Stimulated activated CD4-positive, alpha-beta T cell treated with anti-CD3 and anti-CD28 coated beads, TNF-alpha, amount 100 ng/mL, for 1 hour (primary cell): ENCODE measurements at places on chromosomes 12 and 14.

GRCh38 chr14:104794993-104795780 lies at the start of gene AKT1:
TSS of gene AKT1 (minus strand) at chr14:104795748. CDS start at chr14:104792643, 3,105 bp downstream.
- no peak for DNase-seq

DNA sequence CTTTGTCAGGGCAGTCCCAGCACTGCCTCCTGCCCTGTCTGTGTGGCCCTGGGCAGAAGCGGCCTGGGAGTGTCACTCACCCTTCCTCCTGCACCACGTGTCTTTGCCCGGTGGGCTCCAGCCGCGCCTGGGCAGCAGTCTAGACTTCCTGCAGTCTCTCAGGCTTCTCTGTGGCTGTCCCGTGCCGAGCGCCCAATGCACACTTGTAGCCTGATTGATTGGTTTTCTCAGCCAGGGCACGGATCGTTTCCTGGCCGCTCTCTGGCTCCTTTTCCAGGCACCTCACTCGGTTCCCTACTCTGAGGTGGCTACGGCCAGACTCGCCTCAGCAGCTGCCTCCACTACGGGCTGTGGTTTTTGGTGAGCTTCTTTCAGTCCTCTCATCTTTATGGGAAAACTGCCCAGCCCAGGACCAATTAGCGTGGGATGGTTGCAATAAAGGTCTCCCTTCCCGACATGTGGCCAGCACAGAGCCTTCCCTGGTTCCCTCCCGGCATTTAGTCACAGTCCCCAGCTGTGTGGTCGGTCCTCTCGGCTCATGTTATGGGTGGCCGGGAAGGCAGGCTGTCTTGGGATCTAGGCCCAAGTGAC lies 133.1 kb downstream of the CACNA1C start:
- DNase-seq: no peak

GRCh38 chr14:74350928-74351323 lies 2.7 kb downstream of the VRTN start:
- DNase-seq: no peak

GRCh38 chr14:55180434-55180833 lies 11.0 kb downstream of the DLGAP5 start:
- no peak for DNase-seq

GRCh38 chr14:64233531-64234190 lies 60.5 kb downstream of the ESR2 start:
- no peak for DNase-seq

DNA sequence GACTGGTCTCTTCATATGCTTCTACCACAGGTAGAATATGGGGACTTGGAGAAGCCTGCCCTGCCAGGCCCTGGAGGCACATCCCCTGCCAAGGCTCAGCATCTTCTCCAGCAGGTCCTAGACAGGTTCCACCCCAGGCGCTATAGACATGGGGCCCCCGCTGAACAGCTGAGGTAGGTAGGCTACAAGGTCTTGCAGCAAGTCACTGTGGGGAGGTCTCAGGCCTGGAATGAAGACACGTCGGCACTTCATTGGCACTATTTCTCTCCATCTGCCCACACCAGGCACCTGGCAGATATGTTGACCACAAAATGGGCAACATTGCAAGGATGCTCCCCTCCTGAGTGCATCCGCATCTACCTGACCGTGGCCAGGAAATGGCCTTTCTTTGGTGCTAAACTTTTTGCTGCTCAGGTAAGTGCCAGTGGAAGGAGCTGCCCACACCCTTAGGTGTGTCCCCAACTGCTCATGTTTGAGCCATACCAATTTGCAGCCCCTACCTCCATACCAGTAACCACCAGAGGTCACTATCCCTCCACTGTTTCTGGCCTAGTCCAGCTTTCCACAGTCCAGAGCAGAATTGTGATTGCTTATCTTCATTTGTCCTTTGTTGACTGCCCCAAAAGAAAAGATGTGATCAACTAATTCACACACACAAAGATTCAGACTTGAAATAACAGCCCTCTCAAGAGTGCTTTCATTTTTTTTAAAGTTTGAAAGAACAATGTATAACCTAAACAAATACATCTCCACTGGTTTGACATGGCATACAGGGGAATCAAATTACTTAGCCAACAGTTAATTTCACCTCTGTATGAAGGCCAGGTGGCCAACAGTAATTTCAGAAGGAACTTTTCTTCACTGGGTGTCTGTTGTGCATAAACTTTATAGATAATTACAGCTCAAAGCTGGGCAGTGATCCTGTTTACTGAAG lies 16.1 kb downstream of the PIGH start:
- DNase-seq: no peak

GRCh38 chr12:124694846-124695497 lies 127.6 kb upstream of the NCOR2 start:
- DNase-seq: no peak

DNA sequence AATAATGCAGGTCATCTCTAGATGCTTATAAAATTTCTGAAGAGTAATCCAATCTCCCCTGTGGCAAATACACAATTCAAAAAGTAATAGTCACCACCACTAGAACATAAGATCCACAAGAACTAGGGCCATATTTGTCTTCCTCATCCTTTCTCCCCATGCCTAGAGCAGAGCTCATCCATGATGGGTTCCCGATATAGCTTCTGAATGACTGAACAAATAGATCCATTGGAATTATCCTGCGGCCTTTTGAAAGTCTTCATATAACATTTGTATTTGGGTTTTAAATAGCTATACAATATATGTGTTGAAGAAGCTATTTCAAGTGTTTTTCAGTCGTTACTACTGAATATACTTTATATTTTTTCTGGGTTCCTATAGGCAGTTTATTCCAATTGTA lies 5.7 kb downstream of the DCN start:
- DNase-seq: no peak

GRCh38 chr14:51834240-51834639 lies 26.2 kb upstream of the GNG2 start:
- DNase-seq: no peak

DNA sequence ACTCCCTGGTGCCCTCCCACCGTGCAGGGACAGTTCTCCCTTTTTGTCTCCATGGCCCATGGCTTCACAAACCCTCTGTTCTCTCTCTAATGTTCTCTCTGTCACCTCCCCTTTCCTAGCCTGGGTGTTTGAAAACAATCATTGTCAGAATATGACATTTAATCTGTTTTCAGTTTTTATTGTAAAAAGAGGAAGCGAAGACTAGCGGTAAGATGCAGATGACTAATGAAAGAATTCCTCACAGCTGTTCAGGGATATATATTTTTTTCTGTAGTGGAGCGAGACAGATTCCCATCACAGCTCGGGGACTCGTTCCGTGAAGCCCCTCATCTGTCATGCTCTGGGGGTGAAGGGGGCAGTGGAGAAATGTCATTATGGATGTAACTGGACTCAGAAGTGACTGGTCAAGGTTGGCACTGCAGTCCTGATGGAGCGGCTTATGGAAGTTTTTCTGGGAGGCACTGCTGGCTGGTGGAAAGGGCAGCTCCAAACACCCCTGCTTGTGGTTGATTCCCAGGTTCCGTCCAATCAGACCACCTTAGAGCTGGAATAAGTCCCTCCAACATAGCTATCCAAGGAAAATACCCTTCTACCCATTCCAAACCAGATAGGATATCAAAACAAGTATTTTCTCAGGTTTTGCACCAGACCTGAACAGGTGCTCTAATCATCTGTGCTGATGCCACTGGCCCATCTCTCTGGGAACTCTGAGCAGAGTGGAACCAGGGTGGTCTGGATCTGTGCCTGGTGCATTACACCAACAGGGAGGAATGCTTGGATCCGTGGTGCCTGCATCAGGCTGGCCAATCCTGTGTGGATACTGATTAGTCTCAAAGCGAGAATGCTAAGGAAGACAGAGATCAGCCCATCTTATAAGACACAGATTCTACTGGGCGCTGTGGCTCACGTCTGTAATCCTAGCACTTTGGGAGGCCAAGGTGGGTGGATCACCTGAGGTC lies 84.7 kb downstream of the GPATCH2L start:
- DNase-seq: no peak

DNA sequence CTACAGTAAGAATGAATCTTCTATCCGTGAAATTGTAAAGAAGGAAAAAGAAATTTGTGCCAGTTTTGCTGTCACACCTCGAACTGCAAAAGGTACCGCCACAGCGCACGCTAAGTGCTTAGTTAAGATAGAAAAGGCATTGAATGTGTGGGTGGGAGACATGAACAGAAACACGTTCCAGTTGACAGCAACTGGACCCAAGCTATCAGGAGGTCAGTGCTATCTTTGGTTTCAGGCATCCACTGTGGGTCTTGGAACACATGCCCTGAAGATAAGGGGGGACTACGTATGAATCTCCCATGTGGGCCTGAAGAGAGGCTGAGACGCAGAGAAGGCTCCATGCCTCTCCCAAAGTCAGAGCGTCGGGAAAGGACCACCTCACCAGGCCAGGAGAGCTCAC lies 9.8 kb downstream of the IFFO1 start:
- no peak for DNase-seq

DNA sequence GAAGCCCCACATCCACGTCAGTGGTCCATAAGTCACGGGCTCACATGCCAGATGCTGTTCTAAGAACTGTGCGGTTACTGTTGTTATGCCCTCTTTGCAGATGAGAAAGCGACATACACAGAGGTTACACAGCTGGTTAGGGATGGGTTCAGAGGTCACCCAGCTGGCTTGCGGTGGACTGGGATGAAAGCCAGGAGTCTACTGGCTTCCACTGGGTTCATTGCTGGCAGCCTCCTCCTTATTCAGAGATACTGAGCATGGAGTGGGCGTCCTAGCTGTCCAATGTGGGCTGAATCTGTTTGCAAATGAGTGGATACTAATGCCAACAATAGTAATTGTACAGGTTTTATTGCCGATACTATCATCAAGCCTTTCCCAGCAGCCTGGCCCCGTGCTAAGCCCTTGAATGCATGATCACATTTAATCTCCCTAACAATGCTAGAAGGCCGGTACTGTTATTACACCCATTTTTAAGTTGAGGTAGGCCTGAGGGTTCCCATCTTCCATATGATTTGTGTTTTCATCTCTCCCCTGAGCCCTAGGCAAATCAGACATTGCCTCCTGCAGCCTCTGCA lies 129.1 kb downstream of the PLXNC1 start:
- DNase-seq: no peak

- no peak for DNase-seq
These were observed 150.2 kb upstream of the CLEC14A start for GRCh38 chr14:38405851-38406635.

GRCh38 chr14:92579244-92579936 lies 65.8 kb downstream of the RIN3 start:
- DNase-seq: no peak

DNA sequence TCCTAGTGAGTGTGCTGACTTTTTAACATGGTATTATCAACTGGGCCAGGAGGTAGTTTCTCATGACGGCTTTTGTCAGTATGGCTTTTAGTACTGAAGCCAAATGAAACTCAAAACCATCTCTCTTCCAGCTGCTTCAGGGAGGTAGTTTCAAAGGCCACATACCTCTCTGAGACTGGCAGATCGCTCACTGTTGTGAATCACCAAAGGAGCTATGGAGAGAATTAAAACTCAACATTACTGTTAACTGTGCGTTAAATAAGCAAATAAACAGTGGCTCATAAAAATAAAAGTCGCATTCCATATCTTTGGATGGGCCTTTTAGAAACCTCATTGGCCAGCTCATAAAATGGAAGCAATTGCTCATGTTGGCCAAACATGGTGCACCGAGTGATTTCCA lies 141.1 kb downstream of the HMGA2 start:
- no peak for DNase-seq

DNA sequence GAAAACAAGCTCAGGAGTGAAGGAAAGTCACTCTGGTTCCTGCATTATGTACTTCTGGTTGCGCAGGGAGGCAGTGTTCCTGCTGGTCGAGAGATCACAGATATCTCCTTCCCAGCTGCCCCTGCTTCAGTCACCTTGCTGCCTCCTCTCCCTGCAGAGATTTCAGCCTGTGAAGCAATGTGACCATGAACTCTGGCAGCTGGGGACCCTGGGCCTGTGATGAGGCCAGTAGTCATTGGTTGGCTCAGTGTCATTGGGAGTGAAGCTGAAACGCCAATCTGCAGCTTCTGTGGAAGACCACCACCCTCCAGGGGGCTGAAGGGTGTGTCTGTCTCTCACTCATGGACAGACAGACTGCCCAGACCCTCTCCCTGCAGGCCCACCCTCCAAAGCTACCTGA lies 45.0 kb downstream of the PLEKHD1 start:
- DNase-seq: no peak

DNA sequence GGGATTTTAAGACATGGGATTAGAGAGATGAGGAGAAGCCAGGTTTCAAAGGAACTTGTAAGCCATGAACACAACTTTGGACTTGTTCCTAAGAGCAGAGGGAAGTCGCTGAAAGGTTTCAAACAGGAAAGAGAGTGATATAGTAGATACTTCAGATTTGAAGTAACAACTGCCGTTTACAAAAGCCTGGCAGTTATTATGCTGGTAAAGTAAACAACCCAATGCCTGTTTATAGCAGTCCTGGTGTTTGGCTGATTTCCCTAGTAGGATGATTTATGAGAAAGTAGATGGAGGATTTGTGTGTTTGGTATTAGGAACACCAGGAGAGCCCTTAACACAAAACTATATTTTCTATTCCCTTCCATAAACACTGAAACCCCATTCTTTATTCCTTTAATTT lies 285.7 kb downstream of the RMST start:
- no peak for DNase-seq

- DNase-seq: no peak
These were observed 149.2 kb upstream of the BTG1 start for GRCh38 chr12:92294676-92295440.

GRCh38 chr12:90020014-90020413 lies 311.4 kb upstream of the ATP2B1 start:
- DNase-seq: no peak

DNA sequence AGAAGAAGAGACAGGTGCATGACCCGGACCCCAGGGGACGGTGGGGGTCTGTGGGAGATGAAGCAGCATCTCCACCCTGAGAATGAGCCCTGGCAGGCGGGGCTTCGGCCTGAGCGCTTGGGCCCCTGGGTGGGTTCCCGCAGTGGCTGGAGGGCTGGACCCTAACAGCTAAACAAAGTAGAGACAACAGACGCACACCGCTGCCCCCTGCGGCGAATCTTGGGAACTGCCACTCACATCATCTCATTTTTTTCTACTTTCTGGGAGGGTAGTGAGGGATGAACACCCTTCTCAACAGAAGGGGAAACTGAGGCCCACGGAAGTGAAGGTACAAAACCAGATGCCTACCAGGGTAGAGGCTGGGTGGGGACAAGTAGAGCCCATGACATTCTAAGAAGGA lies 104.7 kb downstream of the RFLNA start:
- DNase-seq: peak; percentile 18

- no peak for DNase-seq
These were observed at the start of gene ZNF705A for GRCh38 chr12:8156845-8157244. TSS of gene ZNF705A (plus strand) at chr12:8157015. CDS start at chr12:8172626, 15,611 bp downstream.

DNA sequence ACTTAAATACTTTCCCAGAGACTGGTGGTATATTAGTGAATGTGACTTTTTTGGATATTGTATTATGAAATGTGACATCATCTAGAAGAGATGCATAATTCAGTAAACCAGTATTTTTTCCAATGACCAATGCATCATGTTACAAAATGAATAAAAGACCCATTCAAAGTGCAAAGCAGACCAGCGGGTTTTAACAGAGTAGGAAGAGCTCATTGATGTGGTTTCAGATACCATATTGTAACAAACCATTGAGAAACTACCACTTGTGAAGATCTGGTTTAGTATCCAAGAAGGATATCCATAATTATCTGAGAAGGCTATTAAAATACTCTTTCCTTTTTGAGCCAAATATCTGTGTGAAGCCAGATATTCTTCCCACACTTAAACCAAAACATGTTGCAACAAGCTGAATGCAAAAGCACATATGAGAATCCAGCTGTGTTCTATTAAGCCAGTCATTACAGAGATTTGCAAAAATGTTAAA lies 47.7 kb downstream of the MVK start:
- DNase-seq: no peak

- no peak for DNase-seq
These were observed 77.6 kb downstream of the MOK start for GRCh38 chr14:102227184-102227964.
